ENCODE measurements at places on chromosomes 6 and 20.

GRCh38 chr6:148041546-148041945 lies 301.1 kb upstream of the SASH1 start:
- DNase-seq, result no peak
- peaks cover 18% of the 10 kb centered on the region for H3K4me1 ChIP-seq
- H3K27me3 ChIP-seq, result no peaks in the 10 kb centered on the region
- no peak overlapping the region for H3K27ac ChIP-seq

- H3K27ac ChIP-seq, result no peak overlapping the region
- DNase-seq, result no peak
- peaks cover 15% of the 10 kb centered on the region for H3K4me1 ChIP-seq
- peaks cover 10% of the 10 kb centered on the region for H3K36me3 ChIP-seq
- H3K27me3 ChIP-seq, result no peaks in the 10 kb centered on the region
- no peak overlapping the region for H3K4me3 ChIP-seq
Measured at GRCh38 chr6:35476004-35476403, 7.8 kb downstream of the RPL10A start.

DNA sequence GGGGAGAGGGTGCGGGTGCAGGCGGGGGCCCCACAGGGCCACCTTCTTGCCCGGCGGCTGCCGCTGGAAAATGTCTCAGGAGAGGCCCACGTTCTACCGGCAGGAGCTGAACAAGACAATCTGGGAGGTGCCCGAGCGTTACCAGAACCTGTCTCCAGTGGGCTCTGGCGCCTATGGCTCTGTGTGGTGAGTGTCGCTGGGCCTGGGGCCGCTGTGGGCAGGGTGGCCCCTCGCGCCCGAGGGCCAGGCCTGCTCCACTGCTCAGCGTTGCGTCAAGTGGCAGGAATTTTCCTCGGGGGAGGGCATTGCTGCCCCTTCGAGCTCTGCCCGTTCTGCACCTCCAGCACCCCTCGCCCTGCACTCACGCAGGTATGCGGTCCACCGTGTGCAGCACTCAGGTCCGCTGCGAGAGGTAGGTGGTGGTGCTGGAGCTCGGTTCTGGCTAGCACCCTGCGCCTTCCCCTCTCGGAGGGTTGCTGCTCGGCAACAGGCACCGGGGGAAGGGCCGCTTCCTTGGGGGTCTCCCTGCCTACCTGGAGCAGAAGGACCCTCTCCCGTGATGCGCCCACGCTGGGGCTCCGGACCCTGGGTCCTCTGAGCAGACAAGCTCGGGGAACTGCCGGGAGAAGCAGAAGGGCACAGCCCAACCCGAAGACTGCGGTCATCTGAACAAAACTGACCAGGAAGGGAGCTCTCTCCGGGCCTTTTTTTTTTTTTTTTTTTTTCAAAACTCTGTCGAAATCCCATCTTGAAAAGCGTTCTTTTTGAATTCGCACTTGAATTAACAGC lies 674 bp downstream of the MAPK14 start:
- H3K4me1 ChIP-seq, result peaks cover 49% of the 10 kb centered on the region
- H3K36me3 ChIP-seq, result no peaks in the 10 kb centered on the region
- DNase-seq, result peak; percentile 88
- H3K27ac ChIP-seq, result peak overlapping the region; percentile 96

DNA sequence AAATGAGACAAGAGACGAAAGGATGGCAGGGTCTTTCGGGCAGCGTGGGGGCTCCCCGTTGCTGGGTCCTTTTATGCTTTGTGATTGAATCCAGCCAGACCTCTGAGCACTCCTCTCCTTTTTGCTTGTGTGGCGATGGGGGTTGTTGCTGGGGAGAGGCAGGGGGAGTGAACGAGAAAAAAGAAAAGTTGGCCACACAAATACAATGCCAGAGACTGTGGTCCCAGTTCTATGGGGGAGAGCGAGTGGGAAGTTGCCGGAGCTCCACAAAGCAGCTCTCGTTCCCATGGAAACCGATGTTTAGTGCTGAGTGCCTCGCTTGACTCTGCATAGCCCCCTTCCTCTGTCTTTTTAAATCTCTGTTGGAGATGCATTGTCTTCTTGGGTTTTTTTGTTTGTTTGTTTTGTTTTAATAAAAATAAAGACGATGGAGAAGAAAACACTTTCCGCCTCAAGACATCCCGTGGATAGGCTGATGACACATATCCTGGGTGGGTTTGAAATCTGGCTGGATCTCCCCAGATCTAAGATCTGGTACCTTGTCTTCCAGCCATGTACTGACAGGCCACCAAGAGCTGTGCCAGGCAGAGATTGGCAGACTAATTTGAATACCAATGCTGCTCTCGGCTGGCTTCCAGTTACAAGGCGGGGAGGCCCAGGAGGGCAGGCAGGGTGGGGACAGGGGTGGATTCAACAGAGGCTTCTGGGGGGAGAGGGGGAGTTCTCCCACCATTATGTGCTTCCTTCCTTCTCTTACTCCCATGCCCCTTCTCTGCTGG lies 529.3 kb downstream of the QKI start:
- H3K27me3 ChIP-seq, result no peaks in the 10 kb centered on the region
- no peak for DNase-seq
- H3K4me1 ChIP-seq, result peaks cover 14% of the 10 kb centered on the region
- no peak overlapping the region for H3K27ac ChIP-seq
- no peaks in the 10 kb centered on the region for H3K36me3 ChIP-seq

DNA sequence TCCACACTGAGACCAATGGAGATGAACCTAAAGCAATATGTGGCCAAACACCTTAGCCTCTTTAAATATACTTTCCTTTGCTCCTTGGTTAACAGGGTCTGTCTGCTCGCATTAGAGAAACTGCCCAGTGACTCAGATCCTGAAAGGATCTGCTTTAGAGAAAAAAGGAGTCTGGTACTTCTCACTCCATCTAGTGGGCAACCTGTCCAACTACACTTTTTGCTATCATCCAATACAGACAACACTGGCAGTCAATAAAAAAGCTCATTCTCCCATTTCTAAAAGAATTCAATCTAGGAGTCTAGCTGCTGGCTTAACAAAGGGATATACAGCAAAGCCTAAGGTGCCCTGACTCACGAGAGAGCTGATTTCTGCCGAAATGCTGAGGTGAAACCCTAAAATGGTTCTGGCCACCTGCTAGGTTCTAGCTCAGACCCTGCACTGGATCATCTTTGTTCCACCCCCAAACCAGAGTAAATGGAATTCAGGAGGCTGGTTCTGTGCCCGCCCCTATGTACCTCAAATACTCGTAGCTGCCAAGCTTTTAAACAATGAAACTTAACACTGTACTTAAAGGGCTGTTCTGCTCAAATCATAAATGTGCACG lies 11.5 kb downstream of the GNL1 start:
- H3K4me1 ChIP-seq, result peaks cover 19% of the 10 kb centered on the region
- H3K27me3 ChIP-seq, result no peaks in the 10 kb centered on the region
- H3K27ac ChIP-seq, result no peak overlapping the region
- peaks cover 14% of the 10 kb centered on the region for H3K36me3 ChIP-seq
- H3K4me3 ChIP-seq, result no peak overlapping the region

- H3K36me3 ChIP-seq, result peaks cover 1% of the 10 kb centered on the region
- no peak overlapping the region for H3K4me3 ChIP-seq
- peak; percentile 88 for DNase-seq
- H3K27ac ChIP-seq, result peak overlapping the region; percentile 23
- H3K27me3 ChIP-seq, result peaks cover 23% of the 10 kb centered on the region
- peaks cover 8% of the 10 kb centered on the region for H3K4me1 ChIP-seq
Measured at GRCh38 chr20:3729811-3730540, 2.5 kb upstream of the HSPA12B start.

DNA sequence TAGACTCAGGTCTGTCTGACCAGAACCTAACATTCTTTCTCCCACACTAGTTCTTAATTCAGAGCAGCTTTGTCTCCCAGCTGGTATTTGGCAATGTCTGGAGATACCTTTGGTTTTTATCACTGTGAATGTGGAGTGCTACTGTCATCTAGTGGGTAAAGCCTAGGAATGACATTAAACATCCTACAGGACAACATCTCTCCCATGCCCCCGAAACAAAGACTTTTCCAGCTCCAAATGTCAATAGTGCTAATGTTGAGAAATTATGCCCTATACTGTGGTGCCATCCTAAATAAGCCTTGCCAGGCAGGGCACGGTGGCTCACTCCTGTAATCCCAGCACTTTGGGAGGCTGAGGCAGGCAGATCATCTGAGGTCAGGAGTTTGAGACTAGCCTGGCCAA lies 4.2 kb upstream of the TTPAL start:
- H3K4me1 ChIP-seq, result peaks cover 30% of the 10 kb centered on the region
- H3K27ac ChIP-seq, result no peak overlapping the region
- DNase-seq, result no peak
- no peaks in the 10 kb centered on the region for H3K27me3 ChIP-seq
- no peak overlapping the region for H3K4me3 ChIP-seq

- H3K4me1 ChIP-seq, result peaks cover 51% of the 10 kb centered on the region
- H3K27ac ChIP-seq, result peak overlapping the region; percentile 89
- DNase-seq, result peak; percentile 59
- H3K36me3 ChIP-seq, result no peaks in the 10 kb centered on the region
- H3K4me3 ChIP-seq, result no peak overlapping the region
- H3K27me3 ChIP-seq, result no peaks in the 10 kb centered on the region
Measured at GRCh38 chr6:36627801-36628246, 33.7 kb downstream of the SRSF3 start.

DNA sequence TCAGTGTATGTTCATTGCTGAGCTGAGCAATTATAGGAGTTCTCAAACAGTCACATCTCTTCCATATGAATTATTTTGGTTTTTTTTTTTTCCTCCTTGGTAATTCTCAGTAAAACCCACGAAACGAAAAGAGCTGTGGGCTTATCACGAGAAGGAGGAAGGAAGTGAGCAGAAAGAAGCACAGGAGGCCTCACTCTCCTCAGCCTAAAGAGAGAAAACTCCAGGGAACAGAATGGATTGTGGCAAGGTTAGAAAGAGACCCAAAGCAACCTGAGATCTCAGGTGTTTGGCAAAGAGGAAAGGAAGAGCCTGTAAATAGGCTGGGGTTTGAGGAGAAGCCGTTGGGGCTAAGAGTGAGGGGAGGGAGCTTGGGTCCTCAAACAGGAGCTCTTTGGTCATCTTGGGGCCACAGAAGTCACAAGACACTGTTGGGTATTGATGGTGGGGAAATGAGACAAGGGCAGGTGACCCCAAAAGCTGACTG lies 67.8 kb upstream of the CITED2 start:
- no peaks in the 10 kb centered on the region for H3K4me1 ChIP-seq
- H3K36me3 ChIP-seq, result no peaks in the 10 kb centered on the region
- H3K27me3 ChIP-seq, result no peaks in the 10 kb centered on the region
- no peak overlapping the region for H3K27ac ChIP-seq
- DNase-seq, result no peak

GRCh38 chr6:50699051-50699775 lies 14.1 kb upstream of the TFAP2D start:
- H3K27me3 ChIP-seq, result peaks cover 24% of the 10 kb centered on the region
- no peak for DNase-seq
- H3K27ac ChIP-seq, result peak overlapping the region; percentile 66
- no peaks in the 10 kb centered on the region for H3K36me3 ChIP-seq
- H3K4me3 ChIP-seq, result no peak overlapping the region

GRCh38 chr6:38725414-38726183 lies 10.5 kb downstream of the DNAH8 start:
- H3K4me1 ChIP-seq, result peaks cover 7% of the 10 kb centered on the region
- no peak overlapping the region for H3K4me3 ChIP-seq
- no peak overlapping the region for H3K27ac ChIP-seq
- H3K27me3 ChIP-seq, result no peaks in the 10 kb centered on the region
- no peaks in the 10 kb centered on the region for H3K36me3 ChIP-seq
- no peak for DNase-seq

DNA sequence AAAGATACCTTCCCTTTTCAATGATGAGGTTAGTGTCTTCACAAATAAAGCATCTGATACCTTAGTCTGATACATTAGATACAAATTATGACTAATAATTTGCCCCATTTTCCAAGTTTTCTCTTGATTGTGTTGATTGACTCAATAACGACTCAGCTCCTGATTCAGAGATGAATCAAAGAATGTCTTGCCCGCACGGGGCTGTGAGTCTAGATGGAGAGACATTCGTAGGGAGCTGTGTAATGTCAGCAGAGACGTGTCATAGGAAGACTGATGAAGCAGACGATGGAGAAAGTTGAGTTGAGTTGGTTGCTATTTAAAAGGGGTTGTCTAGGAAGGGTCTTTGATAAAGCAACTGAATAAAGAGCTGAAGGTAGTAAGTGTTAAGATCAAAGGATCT lies 78.2 kb downstream of the TSHZ2 start:
- no peaks in the 10 kb centered on the region for H3K27me3 ChIP-seq
- no peaks in the 10 kb centered on the region for H3K36me3 ChIP-seq
- no peak overlapping the region for H3K27ac ChIP-seq
- H3K4me1 ChIP-seq, result no peaks in the 10 kb centered on the region

GRCh38 chr6:45163952-45164766 lies 164.0 kb upstream of the RUNX2 start:
- DNase-seq, result no peak
- no peaks in the 10 kb centered on the region for H3K27me3 ChIP-seq
- no peaks in the 10 kb centered on the region for H3K4me1 ChIP-seq
- H3K36me3 ChIP-seq, result peaks cover 3% of the 10 kb centered on the region

- no peak overlapping the region for H3K27ac ChIP-seq
- H3K27me3 ChIP-seq, result no peaks in the 10 kb centered on the region
- H3K4me3 ChIP-seq, result no peak overlapping the region
Measured at GRCh38 chr20:41347523-41348429, 7.2 kb downstream of the LPIN3 start.

DNA sequence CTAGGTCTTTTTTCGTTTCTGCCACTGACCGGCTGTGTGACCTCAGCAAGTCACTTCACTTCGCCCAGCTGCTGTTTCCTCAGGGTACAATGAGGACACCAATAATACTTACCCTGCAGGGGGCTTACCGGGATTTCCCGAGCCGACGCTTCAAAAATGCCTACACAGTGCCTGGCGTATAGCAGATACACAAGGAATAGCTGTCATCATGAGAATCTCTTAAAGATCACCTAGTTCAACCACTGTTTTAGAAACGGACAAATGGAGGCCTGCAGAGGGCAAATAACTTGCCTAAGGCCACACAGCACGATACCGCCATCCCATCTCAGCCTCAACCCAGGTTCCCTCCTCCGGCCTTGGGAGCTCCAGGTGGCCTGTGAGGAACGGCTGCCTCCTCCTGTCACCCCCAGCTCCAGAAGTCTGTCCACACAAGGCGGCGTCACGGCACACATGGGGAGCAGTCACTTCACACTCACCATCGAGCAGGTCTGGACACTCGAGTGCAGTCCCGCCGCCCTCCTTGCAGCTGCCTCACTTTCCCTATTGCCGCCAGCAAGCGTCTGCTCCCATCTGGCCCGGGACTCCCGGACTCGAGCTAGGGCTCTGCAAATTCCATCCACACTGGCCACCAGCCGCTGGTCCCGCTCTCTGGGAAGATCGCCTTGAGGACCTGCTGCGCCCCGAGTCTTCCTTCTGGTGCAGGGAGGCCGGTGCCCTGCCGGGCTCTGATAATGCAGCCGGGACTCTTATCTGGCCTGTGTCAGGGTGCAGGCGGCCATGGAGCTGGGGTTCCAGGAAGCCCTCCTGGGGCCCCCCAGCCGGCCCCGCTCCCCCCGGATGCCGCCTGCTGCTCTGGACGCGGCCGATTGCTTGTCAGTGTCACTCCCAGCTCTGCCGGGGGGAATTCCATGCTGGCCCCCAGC lies at the start of gene RIPOR3:
TSS of gene RIPOR3 (minus strand) at position 893 of the 923 bp plus-strand sequence. CDS start at position 479, 414 bp downstream.
- H3K4me1 ChIP-seq, result peaks cover 21% of the 10 kb centered on the region
- peaks cover 43% of the 10 kb centered on the region for H3K27me3 ChIP-seq
- H3K27ac ChIP-seq, result no peak within 1 kb of the TSS

- H3K27me3 ChIP-seq, result no peaks in the 10 kb centered on the region
- no peaks in the 10 kb centered on the region for H3K36me3 ChIP-seq
- DNase-seq, result no peak
- H3K4me1 ChIP-seq, result peaks cover 3% of the 10 kb centered on the region
Measured at GRCh38 chr6:5785249-5785648, 221.5 kb downstream of the NRN1 start.

Data from chondrocyte (in vitro differentiated cells).